ENCODE measurements at places on chromosomes 6 and 20. TPM values are rescaled to one million over a fixed set of nuclear protein-coding genes. Genes with fewer than 3 reads are reported as not detected.

GRCh38 chr6:135256866-135257265 lies 75.8 kb downstream of the MYB start:
- DNase-seq = no peak

GRCh38 chr6:13883966-13884365 lies 40.8 kb upstream of the RNF182 start:
- DNase-seq = no peak

DNA sequence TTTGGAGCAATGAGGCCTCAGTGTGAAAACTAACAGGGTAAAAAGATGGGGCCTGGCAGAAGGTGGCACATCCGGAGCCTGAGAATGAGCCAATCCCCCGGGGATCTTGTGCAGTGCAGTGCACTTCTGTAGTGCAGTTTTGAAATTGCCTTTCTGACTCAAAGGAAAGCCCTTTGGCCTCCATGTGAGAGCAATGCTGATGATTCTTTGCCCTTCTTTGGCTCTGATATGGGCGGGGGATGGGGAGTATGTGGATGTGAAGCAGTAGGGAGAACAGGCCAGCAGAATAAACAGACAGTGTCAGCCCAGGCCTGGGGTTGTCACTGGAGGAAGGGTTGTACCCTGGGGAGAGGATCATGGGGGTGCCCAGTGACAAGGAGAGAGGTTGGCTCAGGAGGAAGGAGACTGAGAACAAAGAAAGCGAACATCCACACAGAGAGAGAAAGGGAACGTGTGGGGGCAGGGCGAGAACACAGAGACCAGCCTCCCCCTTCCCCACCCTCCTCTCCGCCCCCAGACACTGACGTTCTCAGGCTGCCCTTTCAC lies 351.2 kb downstream of the CDC5L start:
- DNase-seq = peak; percentile 39

DNA sequence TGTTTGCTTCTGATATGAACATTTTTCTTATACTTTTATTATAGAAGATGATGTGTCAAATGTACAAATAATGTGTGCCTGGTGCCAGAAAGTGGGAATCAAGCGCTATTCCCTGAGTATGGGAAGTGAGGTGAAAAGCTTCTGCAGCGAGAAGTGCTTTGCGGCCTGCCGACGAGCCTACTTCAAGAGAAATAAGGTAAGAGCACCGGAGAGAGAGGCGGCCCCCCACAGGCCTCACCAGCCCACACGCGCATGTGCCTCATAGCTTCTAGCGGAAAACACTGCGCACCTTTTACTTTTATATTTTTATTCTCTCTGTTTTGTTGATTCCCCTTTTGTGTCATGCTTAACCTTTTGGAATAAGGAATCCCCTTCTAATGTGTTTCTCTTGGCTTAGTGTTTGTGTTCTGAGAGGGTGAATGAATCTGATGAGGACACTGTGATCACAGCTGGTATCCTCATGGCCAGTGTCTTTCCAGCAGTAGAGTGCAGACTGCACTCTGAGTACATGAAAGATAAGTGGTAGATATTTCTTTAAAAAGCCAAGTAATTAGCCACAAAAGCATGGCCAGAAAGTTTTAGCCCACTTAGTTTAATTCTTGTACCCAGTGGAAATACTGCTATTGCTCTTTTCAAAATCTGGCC lies 43.6 kb downstream of the SOBP start:
- no peak for DNase-seq

DNA sequence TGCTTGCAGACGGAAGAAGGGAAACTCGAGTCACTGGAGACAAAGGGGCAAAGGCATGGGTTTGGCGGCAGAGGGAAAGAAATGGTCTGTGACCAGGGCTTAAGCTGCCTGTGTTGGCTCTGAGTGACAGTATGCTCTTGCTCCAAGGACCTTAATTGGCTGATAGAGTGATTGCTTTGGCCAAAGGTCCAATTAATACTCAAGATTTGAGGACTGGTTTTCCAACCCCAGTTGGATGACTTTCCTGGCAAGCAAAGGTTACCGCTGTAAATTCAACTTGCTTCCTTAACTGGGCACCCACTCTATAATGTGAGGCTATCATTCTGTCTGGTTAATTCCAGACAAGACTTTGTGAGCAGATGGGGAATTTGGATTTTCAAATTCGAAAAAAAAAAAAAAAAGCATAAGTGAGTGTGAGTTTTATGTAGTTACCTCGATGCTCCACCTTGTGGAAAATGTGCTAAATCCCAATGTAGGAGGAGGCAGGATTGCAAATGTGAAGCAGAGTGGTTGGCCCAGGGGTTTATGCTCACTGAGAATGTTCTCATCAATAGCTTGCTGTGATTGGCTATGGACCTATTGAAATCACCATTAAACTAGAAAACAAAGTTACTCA lies 150.7 kb upstream of the GMDS start:
- no peak for DNase-seq

DNA sequence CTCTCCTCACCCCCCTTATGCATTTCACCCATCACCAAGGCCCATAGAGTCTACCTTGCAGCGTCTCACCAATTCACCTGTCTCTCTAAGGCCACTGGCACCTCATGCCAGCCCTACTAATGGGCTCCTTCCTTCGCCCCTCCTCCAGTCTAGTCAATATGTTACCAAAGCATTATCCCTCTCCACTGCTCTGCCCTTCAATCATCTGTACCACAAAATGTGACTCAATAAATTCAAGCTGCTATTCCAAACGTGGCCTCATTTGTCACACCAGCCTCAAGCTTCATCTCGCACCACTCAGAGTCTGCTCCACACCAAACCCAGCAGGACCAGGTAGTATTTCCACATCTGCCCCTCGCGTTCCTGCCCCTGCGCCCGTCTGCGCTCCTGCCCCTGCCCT lies 21.8 kb upstream of the RPS6KA2 start:
- DNase-seq = no peak

- DNase-seq = no peak
Measured at GRCh38 chr6:18390476-18390875, 3.3 kb downstream of the RNF144B start.

GRCh38 chr6:150898399-150899170 lies 33.1 kb downstream of the MTHFD1L start:
- DNase-seq = no peak

Gene GSTA1
- total RNA-seq = 160 TPM

Gene TREM1
- total RNA-seq = 0.09 TPM

Gene OOEP
- total RNA-seq = not detected

Gene OR2J3
- 0.14 TPM for total RNA-seq

Gene SPATA25
- total RNA-seq = 7.6 TPM

Gene APOBEC2
- not detected for total RNA-seq
